Neuronal stem cell (in vitro differentiated cells): ENCODE measurements at places on chromosomes 4 and X.

GRCh38 chr4:156915221-156915620, 56.4 kb downstream of the PDGFC start:
- no peak for DNase-seq

GRCh38 chrX:131359611-131360010, 70.5 kb upstream of the IGSF1 start:
- no peak for DNase-seq

DNA sequence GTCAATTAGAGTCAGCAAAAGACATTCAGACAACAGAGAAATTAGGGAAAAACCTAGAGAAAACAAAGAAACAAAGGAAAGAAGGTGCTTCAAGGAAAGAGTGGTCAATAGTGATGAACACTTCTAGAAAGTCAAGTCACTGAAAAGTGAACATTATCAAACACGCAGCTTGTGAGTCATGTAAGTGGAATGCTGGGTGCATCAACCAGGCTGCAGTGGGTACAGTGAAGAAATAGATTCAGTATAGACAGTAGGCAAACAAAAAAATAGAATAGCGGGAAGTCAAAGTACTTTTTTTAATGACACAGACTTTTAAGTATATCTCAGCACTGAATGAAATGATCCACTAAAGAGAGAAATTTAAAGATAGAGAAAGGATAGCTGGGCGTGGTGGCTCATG, 245.8 kb downstream of the ARHGAP24 start:
- DNase-seq: no peak

GRCh38 chrX:6460893-6461490, 73.9 kb downstream of the VCX3A start:
- DNase-seq: no peak

DNA sequence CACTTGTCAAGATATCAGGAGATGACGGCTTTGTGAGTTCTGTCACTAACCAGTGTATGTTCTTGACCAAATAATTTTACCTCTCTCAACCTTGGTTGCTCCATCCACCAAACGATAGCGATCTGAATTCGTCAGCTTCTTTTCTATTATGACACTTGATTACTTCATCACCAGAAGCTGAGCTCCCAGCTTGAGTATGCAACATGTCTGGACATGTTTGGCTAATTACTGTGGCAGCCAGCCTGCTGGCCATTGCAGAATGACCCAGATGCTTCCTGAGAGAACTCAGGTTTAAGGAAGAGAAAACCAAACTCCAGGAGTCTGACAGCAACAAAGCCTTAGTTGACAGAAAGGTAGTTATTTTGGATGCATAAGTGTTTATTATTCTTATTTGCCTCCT, 46.4 kb upstream of the PARM1 start:
- DNase-seq: no peak

DNA sequence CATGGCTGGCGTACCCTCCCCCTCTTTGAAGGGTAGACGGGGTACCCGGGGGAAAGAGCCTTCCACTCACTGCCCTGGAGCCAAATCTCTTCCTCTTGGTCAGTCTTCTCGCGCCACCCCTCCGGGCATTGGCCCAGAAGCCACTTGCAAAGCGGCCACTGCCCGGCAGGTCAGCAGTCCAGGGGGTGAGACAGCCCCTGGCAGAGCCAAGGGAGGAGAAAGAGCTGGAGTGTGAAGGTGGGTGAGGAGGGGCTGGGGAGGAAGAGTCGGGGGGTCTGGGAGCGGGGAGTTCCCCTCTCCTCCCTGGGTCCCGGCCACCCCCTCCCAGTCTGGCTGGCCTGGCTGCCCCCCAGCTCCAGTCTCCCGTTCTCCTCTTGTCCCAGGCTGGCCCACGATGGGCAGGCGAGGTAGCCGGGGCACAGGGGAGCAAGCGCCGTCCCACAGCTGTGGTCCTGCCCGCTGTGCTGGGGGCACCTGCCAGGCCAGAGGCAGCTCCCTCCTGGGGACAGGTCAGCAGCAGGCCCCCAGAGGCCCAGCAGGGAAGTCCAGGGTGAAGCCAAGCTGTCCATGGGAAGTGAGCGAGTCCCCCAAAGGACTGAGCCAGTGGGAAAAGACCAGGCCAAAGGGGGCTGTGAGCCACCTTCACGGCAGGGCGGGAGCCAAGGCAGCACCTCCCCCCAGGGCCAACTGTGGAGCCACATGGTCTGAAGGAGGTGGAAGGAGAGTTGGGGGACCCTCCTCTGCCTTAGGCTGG, 21.6 kb upstream of the DUSP9 start:
- no peak for DNase-seq

DNA sequence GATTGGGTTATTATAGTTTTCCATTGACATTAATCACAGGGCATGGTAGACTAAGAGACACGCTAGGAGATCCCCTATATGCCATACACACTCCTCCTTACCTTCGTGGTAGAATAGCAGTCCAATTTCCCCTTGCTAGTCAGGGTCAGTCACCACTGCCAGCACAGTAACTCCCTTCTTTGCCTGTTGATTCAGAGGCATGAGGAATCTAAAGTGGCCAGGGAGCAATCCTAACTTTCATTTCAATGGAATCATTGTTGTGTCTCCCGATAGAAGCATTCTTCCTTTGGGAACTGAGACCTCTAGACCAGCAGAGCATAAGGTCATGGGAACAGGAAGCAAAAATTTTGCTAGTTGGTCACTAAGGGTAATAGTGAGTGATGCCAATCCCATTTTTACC, 51.1 kb downstream of the COL25A1 start:
- DNase-seq: no peak

DNA sequence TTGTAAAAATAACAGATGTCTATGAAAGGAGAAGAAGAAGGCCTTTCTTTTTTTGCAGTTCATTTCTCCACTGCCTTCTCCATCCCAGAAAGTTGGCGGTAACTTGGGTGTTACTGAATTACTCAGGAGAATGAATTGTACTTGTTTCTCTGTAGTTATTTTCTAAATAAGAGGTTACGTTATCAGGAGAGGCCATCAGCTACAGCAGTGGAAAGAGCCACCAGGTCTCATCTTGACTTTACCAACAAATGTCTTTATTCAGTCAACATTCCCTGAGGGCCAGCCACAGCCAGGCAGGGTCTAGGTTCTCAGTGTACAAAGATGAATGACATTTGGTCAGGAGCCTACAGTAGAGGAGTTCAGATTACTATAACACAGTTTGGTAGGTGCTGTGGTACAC, 8.1 kb downstream of the HADH start:
- DNase-seq: no peak

DNA sequence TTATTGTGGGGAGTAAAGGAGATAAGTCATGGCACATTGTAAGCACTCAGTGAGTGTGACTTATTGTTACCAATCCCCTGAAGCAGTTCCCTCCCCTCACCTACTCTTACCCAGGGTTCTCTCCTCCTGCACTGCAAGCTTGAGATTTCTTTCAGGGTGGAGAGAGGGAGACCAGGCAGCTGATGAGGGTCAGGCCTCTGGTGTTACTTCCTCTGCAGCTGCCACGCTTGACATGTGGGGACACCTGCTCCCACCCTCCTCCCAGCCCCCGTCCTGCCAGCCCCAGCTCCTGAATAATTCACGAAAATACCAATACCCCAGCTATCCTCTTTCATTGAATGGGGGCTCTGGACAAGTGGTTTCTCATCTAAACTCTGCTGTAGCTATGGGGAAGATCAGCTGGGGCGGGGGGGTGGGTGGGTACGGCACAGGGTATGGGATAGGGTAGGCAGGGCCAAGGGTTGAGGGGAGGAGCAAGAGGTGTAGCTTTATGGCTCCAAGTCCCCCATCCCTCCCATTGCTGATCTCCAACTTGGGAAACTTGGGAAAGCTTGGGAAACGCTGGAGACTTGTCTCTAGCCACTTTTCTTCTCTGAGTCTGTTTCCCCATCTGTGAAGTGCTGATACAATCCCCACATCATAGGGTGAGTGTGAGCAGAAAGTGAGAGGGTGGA, 148.5 kb upstream of the PJA1 start:
- no peak for DNase-seq

GRCh38 chr4:124631760-124632159, 80.8 kb downstream of the ANKRD50 start:
- no peak for DNase-seq

GRCh38 chr4:11814758-11815157, 386.1 kb upstream of the HS3ST1 start:
- DNase-seq: no peak

DNA sequence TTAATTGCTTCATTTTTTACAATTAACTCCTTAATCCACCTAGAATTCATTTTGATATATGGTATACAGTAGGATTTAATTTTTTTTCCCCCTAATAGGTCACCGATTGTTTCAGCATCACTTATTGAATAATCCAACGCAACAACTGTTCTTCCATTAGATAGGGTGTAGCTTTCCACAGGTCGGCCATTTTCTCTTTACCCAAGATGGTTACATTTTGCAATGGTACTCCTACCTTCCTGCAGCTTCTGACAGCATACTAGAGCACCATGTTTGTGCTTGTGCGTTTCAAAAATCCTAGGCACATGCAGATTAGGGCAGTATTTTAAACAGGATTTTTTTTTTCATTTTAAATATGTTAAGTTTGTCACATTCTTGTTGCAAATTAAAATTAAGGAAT, 2.3 kb downstream of the LINC00632 start:
- DNase-seq: no peak
